ENCODE measurements at places on chromosomes 7 and 10. TPM values are rescaled to one million over a fixed set of nuclear protein-coding genes. Genes with fewer than 3 reads are reported as not detected.

DNA sequence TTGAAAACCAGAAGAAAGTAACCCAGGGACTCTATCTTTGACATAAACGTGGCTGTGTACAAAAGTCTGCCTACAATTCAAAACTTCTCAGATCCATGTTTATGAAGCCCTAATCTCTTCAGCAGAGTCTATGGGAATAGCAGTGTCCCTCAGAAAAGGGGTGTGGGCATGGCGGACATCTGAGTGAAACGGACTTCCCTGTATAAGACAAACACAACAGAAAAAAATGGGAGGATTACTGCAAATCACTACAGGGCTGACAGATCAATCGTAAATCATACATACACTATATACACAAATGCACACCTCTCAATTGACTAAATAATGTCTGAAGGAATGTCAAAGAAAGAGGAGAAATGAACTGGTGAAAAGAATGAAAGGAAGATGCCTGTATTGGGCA, 114.0 kb downstream of the ATE1 start:
- no peak for DNase-seq

GRCh38 chr10:28215930-28216329, 86.9 kb downstream of the MPP7 start:
- no peak for DNase-seq

GATA3 gene
- polyA plus RNA-seq = 0.11 TPM

DNA sequence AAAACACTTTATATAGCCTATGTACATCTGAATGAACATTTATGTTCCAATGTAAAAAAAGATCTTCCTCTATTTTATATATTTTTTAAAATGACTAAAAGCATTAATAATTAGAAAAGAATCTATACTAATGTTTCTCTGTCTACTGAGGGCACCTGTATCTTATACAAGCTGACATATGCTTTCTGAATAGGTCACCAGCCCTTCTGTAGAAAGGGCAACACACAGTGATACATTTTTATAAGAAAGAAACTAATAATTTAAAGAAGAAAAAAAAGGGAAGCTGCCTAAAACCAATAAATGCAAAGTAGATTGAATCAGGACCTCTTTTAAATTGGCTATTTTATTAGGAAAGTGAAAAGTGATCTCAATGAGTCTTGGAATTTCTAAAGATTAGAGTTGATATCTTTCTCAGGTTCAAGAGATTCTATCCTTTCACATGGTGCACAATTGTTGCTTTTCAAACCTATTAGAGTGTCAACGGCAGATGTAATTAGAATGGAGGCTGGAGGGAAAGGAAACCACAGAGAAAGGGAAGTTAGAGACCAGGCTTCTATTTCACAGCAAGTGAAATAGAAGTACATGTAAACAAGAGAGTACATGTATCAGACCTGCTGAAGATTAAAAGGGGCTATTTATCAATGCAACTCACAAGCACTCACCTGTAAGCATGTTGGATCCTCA, 6.3 kb downstream of the MTPN start:
- peak; percentile 33 for DNase-seq

STN1 gene
- polyA plus RNA-seq = 19.2 TPM

CYP2E1 gene
- 1.4 TPM for polyA plus RNA-seq

ANXA8 gene
- polyA plus RNA-seq = 0.10 TPM
